ENCODE measurements at places on chromosomes 6 and 20. TPM values are rescaled to one million over a fixed set of nuclear protein-coding genes. Genes with fewer than 3 reads are reported as not detected.

The PROCR gene
- 30.2 TPM for polyA plus RNA-seq

The IL17F gene
- not detected for polyA plus RNA-seq

- DNase-seq = peak; percentile 46
Observed at GRCh38 chr6:73694711-73695411, 1.1 kb upstream of the CD109 start.

GRCh38 chr6:112522587-112522986, 175.5 kb downstream of the RFPL4B start:
- no peak for DNase-seq

- no peak for DNase-seq
Observed at GRCh38 chr6:157724138-157724820, 98.8 kb upstream of the SNX9 start.

DNA sequence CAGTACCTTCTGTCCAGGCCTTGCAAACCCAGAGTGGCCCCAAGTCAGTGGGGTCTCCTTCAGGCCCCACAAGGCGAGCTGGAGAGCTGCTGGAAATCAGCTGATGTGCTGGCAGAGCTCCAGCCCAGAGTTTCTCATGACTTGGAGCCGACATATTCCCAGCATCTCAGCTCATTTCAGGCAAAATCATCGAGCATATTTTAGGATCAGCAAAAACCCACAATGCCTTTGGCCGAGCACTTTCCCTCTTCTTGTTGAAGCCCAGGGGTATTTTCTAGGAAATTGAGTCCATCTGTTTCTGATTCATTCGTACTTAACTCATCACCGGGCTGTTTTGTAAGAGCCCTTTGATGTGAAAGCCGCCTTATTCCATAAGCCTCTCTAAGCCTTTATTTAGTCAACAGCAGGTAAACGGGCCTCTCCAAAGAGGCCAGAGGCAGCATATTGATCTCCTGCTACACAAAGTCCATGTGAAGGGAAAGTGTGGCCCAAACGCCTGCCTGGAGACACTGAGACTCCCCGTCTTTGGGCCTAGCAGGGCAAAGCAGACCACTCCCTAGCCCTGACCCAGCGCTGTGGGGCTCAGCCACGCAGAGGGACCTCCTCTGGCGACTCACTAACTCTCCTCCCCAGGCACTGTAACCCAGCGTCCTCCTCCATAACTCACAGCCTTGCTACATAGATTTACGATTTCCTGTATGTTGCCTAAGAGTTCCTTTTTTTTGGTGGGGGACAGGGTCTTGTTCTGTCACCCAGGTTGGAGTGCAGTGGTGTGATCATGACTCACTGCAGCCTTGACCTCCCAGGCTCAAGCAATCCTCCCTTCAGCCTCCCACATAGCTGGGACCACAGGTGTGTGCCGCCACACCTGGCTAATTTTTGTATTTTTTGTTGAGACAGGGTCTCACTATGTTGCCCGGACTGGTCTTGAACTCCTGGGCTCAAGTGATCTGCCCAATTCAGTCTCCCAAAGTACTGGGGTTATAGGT, 12.1 kb upstream of the C20orf203 start:
- DNase-seq = peak; percentile 79

- DNase-seq = no peak
Observed at GRCh38 chr20:16115911-16116552, 457.2 kb downstream of the KIF16B start.

The UNC5CL gene
- polyA plus RNA-seq = 4.5 TPM

The SLC17A2 gene
- polyA plus RNA-seq = not detected

DNA sequence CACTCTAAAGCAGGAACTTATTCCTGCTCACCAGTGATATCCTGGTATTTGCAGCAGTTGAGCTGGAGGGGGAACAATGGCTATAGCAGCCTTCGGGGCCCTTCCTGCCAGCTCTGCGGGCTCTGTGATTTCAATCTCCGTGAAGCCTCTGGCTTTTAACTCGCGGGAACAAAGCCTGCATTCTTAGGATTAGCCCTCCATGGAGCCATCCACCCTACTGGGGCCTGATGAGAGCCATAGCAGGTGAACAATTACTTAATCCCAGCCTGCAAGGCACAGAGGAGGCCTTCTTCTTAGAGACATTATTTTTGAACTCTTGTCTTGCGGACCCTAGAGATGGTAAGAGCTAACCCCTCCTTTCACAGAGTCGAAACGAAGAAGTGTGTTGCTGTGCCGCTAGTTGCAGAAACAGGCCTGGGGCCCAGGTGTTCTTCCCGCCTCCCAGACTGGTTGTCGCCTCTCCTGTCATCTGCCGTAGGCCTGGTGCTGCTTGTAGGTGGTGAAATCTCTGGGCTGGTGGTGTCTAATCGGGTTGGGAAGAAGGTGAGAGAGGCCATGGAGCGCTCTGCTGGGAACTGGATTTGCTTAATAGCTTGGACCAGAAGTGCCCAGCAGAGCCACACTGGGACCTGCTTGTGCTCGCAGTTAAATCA, 9.7 kb downstream of the GHRH start:
- DNase-seq = no peak

DNA sequence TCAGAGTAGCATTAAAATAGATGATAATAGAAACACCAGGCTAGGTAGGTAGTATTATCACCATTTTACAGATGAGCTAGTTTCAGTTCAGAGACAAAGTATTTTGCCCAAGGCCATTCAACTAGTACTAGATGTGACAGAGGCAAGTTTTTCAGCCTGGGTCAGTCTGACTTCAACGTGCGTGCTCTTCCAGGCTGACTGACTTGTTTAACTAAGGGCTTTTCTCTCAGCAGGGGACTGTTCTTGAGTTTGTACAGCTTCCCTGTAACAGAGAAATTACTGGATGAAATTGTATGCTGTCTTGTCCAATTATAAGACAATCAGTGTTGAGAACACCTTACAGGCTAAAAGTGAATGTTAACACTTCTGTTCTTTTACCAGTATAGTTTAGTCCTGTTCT, 333.5 kb upstream of the MAN1A1 start:
- no peak for DNase-seq

The DNMT3B gene
- polyA plus RNA-seq = 3.6 TPM

GRCh38 chr6:105499931-105500330, 97.0 kb upstream of the PREP start:
- DNase-seq = no peak

DNA sequence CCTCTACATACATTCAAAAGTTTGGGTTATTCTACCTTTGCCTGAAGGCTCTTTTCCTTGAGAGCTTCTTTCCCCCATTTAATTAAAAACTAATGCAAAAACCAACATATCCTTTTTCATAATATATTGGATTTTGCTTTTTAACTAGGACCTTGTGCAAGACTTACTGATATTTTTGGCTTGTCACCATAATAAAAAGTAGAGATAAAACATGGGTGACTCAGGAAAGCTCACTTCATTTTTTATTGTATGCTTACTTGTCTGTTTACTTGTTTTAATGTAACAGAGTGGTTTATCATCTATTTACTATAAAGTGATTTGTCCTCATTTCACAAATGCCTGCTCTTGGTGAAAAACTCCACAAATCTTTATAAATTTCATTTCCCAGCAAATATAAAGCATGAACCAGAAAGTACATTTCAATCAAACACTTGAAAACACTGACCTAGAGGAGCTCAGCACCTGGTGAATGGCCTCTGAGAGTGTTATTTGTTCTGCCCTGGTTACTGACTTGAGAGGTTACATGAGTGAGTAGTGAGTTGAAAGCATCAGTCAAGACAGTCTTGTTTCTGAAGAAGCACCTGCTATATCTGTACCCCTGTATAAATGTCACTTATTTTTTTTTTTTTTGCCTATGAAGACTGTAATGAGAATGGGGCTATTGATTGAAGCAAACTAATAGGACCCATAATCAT, 20.8 kb downstream of the ADGRG6 start:
- DNase-seq = no peak
